Fibroblast of skin of scalp (primary cell): ENCODE measurements at places on chromosomes 7 and 10.

DNA sequence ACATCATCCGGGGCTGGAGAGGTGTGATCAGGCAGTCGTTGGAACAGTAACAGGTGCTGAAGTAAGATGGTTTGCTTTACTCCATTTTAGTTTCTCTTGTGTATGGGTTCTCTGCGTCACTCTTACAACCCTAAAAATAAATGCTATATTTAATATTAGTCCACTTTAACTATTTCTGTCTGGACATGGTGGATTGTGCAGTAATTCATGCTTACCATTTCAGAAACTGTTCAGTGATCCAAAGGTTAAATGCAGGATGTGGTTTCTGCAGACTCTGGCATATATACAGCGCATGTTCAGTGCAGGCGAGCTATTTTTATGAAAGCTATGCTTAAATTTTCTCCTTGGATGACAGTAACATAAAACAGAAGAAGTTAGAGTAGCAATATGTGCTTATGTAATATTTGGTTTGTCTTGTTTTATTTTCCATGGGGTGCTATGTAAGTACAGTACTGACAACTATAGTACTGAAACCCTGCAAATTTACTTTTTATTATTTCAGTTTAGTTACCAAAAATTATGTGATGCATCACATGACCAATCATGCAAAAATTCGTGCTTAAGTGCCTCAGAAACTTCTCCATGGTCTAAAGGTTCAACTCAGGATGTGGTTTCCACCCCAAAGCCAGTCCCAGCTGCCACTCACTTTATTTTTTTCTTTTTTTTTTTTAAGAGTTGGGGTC is 46.6 kb upstream of the GRID1 start:
- peak; percentile 32 for DNase-seq

DNA sequence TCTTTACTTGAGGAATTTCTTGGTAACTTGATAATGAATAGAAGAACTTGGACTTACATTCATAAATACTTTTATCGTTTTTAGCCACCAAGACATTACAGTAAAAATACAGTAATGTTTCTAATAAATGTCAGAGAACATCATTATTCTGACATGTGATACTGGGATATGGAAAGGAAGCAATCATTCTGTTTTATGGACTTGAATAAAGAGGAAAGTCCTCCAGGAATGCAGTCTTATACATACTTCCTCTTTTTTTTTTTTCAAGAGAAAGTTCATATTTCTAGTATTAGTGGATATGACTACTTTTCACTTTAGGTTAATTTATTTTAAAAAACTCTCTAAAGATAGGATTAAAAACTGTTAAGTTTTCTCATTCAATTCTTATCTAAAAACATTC is 220.0 kb upstream of the SEMA3C start:
- DNase-seq, result no peak

DNA sequence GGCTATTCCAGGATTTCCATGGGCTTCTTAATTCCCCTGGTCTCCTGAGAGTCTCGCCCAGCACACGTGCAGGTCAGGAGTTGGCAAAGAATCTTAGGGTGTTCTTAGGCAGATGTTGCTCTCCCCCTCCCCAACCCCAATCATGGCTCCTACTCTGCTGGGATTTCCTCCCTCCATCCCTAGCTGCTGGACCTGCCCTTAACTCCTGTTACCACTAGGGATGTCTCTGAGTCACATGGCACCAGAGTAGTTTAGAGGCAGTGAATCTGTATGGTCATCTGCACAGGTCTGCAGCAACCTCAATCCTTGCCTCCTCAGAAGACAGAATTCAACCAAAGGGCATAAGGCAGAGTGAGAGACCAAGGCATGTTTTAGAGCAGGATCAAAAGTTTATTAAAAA is 51.8 kb upstream of the CHST3 start:
- no peak for DNase-seq

GRCh38 chr10:98224996-98225395 is 43.0 kb downstream of the LOXL4 start:
- DNase-seq, result peak; percentile 40

- no peak for DNase-seq
These were observed 358.8 kb downstream of the THSD7A start for GRCh38 chr7:11473220-11473619.

- DNase-seq, result no peak
These were observed 175.8 kb upstream of the SORCS1 start for GRCh38 chr10:107340326-107340725.

DNA sequence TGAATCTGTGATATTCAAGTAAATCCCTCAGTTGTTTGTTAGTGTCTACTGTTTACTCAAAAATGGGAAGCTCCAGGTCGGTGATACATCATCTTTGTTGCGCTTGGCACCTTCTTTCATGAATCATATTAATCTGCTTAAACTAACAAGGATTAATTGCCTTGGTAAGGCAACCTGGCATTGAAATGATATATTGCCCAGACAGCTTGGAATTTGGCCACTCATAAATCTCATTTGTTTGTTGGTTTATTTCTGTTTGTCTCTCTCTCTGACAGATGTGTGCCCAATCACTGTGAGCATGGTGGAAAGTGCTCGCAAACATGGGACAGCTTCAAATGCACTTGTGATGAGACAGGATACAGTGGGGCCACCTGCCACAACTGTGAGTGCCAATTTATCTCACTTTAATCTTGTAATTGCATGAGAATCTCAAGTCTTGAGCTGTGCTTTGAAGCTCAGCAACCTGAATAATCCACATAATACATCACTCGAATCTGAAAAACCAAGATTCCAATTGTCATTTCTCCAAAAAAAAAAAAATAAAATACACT is 1104.8 kb upstream of the C7orf33 start:
- DNase-seq, result no peak

DNA sequence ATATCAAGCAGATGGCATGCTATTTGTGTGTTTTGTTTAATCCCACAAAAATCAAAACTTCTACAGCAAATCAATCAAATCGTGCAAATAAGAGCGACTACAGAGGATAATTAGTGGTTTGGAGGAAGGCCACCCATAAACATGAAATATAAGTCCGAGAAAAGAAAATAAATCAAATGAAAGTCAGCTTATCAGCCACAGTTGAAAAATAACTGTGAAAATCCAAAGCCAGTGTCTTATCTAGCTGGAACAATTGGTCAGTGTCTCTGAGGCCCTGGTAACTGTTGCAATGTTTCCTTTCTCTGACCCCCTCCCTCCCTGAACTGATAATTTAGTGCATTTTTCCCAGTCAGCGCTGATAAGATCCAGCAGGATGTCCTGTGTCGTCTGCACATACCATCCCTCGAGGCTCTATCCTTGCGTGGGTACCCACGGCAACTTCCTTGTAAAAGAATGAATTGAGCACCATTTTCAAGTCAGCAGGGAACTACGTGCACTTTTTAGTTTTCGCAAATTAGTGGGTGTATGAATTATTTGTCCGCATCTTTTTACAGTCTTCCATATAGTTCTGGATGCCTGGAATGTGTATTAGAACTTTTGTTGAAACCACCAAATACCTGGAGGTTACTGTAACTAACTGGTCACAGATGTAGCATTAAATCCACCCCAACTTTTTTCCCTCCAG is 10.8 kb upstream of the JCAD start:
- DNase-seq, result peak; percentile 57

DNA sequence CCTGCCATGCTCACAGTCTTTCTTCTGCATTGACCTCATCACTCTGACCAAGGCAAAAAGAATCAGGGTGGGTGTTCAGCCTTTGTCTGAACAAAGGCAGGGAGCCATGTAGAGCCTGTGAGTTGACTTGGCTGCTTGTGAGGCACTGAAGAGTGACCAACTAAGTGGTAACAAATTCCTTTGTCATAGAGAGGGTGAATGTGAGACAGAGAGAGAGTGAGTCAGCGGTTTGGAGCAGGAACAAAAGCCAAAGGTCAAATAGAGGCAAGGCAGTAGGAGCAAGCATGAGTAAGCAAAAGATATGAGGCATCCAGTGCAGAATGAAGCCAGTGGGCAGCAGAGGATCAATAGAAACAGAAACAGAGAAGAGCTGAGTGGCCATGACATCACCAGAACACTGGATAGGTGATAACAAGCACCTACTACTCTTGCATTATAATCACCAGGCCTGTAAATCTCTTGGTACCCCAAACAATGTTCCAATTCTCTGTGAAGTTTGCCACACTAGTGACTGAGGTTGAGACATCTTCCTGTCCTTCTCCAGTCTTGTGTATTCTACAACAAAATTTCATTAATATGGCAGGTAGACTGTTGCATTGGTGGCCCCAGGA is 116.2 kb upstream of the LAMB4 start:
- DNase-seq, result peak; percentile 90

DNA sequence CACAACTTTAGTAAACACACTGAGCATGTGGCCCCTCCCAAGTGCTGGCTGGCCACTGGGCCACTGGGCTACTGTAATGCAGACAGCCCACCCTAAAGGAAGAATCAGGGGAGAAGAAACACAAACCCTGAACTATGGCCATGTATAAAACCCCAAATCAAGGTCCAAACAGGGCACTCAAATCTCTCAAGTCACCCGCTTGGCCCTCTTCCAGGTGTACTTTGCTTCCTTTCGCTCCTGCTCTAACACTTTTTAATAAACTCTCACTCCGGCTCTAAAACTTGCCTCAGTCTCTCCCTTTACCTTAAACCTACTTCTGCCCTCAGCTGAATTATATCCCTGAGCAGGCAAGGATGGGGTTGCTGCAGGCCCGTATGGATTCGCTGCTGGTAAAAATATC is 72.6 kb downstream of the TPK1 start:
- DNase-seq, result no peak

- no peak for DNase-seq
These were observed 16.8 kb downstream of the VWC2 start for GRCh38 chr7:49790209-49790608.

GRCh38 chr7:22447762-22448161 is 52.2 kb downstream of the STEAP1B start:
- no peak for DNase-seq

DNA sequence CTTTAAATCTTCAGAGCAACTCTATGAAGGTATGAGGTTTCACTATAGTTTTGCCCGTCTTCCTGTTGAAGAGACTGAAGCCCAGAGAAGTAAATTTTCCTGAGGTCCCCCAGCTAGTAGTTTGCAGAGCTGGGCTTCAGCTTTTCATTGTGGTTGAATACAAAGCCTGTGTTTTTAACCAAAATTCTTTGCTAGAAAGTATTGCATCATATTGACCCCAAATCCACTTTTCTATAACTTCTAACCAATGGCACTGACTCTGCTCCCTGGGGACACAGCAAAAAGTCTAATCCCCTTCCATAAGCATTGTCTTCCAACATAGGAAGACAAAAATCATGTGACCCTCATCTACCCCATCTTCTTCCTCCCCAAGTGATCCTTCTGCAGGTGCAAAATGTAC is 93.0 kb downstream of the KCNMA1 start:
- peak; percentile 57 for DNase-seq

DNA sequence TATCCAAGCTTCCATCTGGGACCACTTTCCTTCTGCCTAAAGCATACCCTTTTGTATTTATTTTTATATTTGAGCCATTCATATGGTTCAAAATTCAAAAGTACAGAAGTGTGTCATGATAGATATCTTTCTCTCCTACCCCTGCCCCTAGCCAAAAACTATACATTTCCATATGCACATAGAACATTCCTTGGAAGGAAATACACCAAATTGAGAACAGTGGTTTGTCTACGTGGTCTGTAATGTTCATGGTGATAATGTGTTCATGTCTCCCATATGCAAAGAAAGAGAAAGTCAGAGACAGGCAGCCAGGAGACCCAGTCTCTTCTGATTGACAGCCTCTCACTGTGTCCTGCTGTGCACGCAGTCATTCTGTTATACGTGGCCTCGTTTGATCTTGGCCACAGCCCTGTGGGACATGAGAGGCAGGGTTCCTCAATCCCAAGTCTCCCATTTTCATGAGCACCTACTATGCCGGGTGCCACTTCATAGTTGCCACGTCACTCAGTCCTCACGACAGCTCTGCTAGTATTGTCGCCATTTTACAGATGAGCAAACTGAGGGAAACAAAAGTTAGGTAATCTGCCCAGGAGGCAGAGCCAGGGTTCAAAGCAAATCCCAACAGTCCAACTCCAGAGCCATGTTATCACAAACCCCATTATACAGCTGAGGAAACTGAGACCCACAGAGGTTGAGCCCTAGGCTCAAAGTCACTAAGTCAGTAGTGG is 8.0 kb upstream of the CDH23 start:
- DNase-seq, result no peak

GRCh38 chr10:31937371-31937770 is 8.7 kb upstream of the ARHGAP12 start:
- no peak for DNase-seq

DNA sequence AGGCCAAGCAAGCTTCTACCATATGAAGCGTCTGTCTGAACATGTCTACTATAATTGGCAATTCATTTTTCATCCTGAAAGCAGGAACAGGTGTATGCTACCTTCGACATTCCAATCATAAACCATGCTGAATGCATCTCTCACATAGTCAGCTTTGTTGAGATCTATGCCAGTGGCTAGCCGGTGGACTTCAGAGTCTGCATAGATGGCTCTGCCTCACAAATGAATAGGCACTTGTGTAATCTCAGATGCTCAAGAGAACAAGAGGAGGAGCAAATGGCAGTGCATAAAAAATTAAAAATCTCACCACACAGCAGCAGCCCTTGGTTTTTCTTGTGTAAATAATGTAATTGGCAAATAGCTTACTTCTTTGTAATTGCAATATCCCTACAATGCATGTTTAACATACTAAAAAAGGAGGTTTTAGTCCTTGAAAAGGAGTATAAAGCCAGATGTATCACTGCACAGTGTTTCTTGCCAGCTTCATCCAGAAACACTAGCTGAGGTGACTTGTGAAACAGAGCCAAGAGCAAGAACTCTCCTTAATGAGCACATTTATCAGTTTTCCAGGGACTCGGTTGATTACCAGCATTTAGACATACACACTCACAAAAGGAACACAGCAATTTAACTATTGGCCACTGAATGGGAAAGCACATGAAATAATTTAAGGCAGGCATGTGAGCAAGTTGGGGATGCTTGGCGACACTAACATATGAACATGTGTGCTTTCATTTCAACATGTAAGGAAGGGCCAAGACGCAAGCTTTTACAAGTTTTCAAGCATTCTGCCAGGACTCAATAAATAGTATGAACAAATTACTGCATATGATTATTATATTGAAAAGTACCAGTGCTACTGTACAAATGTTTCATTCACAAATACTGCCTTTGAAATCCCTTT is 249.9 kb upstream of the PLXNA4 start:
- DNase-seq, result no peak

DNA sequence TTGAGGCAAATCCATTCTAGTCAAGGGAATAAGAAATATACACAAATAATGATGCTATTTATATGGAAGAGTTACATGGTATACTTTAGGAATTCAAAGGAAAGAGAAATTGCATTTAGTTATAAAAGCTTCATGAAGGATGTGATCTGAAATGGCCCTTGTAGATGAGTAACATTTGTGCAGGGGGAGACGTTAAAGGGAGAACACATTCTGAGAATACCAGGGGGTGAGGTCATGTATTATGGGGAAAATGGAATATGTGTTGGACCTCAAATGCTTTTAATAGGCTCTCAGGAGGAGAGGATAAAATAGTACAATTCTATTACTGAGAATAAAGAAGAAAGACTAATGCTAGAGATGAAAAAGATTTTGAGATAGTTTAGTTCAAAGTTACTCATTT is 122.5 kb upstream of the NOBOX start:
- DNase-seq, result no peak

GRCh38 chr10:78658645-78659597 is 409.8 kb upstream of the ZMIZ1 start:
- DNase-seq, result no peak

- no peak for DNase-seq
These were observed 6.5 kb downstream of the ELFN1 start for GRCh38 chr7:1676550-1677078.

- DNase-seq, result no peak
These were observed 202.9 kb upstream of the MTPN start for GRCh38 chr7:136179851-136180721.

GRCh38 chr7:3937605-3938004 is 636.6 kb downstream of the SDK1 start:
- DNase-seq, result no peak
